ENCODE measurements at places on chromosomes 11 and 22.

DNA sequence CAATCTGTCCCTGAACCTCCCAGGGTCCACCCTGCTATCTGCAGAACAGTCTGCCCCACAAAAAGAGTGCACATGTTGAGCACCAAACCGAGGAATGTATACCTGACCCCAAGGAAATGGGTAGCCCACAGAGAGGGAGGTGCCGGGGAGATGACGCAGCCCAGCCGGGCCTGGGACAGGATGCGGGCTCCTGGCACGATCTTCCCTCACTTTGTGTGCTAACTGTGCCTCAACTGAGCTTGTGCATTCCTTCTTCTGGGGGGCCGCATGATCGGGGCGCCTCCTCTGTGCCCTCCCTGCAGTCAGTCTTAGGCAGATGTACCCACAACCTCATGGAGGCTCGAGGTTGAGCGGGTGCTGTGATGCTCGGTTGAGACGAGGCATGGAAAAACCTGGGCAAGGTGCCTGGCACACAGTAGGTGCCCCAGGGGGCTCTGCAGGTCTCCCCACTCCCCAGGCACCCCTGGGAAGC, 2.4 kb downstream of the GAS2L1 start:
- DNase-seq = no peak

DNA sequence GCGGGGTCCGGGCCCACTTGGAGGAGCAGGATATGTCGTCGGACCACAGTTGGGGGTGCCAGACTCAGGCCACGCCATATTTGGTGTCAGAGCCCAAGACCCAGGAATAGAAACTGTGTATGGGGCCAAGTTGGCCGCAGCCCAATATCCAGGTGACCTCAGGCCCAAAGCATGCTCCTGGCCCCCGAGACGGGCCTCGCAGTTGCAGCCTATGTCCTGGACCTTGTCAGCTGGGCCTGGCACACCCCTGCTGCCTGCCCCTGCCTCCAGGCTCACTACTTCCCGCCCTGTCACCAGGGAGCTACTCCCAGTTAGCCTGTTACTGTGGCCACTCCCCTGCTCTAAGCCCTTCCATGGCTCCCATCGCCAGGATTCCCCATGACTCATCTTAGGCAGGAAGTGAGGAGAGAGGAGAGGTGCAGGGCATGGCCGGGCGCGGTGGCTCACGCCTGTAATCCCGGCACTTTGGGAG, 23.1 kb downstream of the A4GALT start:
- no peak for DNase-seq

- no peak for DNase-seq
Measured at GRCh38 chr11:61725781-61726231, 26.6 kb upstream of the MYRF start.

- no peak for DNase-seq
Measured at GRCh38 chr11:504053-504993, 2.7 kb downstream of the RNH1 start.

DNA sequence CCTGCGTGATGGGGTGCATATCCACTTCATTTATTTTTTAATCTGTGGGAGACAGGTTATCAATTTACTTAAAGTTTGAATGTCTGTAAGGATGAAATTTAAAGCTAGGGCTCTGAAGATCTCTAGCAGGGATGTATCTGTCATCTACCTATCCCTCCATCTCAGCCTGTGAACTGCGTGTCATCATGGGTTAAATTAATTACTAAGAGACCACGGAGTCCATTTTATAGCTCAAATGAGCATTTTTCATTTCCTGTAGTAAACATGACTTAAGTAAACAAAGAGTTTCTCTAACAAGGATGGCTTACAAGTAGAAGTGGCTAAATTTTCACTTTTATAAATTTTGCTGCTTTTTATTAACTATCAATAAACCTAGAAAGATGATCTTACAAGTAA, 2.9 kb upstream of the GLB1L3 start:
- no peak for DNase-seq

DNA sequence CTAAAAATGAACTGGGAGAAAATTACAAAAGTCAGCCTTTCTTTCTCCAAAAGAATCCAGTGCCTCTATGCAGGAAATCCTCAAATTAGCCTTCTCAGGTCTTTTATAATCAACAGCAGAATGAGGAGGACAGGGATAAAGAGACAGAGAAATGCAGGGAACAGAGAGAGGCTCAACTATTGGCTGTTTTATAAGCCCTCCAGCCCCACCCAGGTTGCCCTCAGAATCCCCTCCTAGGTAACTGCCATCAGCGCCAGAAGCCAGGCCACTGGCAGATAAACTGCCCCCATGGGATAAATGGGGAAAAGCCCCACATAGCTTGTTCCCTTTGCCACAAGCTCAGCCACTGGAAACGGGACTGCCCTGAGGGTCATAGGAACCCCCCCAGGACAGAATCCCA, 10.9 kb upstream of the HMOX1 start:
- no peak for DNase-seq

DNA sequence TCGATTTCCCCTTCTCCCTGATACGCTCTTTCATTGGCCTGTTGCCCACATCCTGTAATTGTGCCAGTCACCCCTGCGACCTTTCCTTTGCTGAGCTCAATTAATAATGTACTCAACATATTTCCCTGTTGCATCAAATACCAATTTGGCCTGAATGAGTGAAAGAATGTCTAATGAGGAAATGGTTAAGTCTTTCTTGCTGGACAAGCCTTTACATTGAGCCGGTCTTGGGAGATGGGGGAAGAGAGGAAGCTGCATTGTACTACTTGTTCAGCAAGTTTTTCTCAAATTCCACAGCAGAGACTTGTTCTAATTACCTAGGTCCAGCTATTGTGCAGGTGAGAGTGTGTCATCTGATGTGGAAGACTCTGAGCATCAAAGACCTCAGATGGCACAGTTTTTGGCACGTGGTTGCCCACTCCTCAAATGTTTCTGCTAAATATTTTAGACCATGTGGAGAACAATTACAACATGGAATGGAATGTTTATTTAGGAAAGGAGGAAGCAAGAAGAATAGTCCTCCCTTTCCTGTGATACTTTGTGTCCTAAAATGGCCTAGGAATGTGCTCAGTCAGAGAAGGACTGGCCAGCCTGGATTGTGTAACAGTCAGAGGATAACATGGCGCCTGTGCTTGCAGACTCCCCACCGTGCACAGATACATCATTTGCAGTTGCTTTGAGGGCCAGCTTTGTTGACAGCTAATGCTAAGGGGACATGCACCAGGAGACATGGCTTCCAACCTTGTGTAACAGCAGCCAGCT, 129.5 kb upstream of the E2F8 start:
- DNase-seq = no peak

DNA sequence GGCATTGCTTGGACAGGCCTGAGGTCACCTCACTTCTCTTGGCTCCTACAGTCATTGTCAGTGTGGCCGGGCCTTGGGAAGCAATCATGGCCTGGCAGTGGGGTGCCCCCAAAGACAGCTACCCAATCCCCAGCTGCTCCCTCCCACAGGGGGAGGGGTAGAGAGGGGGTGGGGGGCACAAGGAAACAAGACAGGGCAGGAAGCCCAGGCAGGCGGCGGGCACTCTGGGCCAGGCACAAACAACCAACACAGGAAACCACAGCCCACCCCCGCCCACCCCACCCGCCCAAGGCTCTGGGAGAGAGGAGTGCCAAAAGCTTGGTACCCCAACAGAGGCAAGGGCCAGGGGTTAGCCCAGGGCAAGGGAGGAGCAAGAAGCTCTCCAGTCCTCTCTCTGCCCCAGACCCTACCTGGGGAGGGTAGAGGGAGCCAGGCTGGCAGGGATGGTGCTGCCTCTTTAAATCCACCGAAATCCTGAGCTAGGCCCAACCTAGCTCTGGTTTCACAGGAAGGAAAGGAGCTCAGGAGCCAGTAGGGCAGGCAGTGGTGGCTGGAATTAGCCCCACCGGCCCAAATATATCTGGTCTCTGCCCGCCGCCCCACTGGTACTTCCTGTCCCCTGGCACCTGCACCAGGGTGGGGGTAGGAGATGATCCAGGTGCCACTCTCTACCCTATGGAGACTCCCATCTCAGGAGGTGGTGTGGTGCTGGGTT, 12.2 kb downstream of the BCL9L start:
- no peak for DNase-seq

- DNase-seq = no peak
Measured at GRCh38 chr11:105070306-105070705, 25.2 kb upstream of the CARD16 start.

- no peak for DNase-seq
Measured at GRCh38 chr11:120174866-120175265, 36.0 kb upstream of the OAF start.

DNA sequence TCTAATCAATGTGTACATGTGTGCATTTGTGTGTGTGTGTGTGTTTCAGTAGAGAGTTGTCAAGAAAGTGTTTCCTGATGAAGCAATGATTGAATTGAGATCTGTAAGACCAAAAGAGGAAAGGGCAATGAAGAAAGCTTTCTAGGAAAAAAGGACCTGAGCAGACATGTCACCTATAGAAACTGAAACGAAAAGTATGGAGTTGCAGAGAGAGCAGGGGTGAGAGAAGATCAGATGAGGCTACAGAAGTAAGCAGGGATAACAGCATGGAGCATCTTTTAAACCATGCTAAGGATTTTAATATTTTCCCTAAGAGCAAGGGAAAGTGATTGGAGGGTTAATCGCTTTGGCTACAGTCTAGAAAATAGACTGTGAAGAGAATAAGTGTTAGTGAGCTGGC, 1459.4 kb upstream of the TENM4 start:
- no peak for DNase-seq

GRCh38 chr11:67284811-67285540, 4.1 kb upstream of the ANKRD13D start:
- no peak for DNase-seq

DNA sequence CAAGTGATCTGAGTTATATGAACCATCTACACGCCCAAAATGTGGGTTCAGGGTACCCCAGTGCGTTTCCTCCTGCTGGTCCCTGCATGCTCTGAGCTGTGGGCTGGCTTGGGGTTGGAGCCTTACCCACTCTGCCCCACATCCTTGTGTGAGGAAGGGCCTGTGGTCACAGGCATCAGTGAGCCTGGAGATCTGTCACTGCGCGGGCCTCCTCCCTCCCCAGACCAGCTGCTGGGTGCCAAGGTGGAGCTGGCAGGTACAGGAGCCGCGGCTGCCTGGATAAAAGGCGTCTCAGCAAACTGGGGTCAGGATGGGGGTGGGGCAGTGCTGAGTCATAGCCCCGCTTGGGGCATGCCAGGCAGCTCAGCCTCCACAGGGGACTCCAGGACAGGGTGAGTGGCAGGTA, 17.9 kb downstream of the GNAZ start:
- DNase-seq = no peak

DNA sequence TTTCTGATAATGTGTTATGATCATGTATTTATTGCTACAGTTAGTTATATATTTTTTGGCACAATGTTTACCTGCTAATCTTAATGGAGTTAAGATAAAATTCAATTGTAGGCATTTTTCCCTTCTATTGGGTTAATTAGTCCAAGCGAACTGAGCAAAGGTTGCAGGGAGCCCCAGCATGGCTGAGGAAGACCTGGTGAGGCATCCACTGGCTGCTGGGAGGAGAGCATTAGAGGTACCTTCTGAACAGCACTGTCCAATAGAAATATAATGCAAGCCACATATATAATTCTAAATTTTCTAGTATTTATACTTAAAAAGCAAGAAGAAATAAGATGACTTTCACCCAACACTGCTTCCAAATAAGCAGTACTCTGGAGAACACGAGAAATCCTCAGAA, 689 bp upstream of the TMEM126A start:
- DNase-seq = no peak

- no peak for DNase-seq
Measured at GRCh38 chr11:106925245-106925644, 93.0 kb downstream of the GUCY1A2 start.

- DNase-seq = no peak
Measured at GRCh38 chr11:28338371-28338770, 230.2 kb downstream of the METTL15 start.

- no peak for DNase-seq
Measured at GRCh38 chr11:120612513-120613263, 101.1 kb downstream of the GRIK4 start.

Data from NCI-H1694 treated with DMSO at 0.1 percent for 48 hours (cell line).